SK-MEL-5 (cell line): ENCODE measurements at places on chromosomes 13 and 19.

GRCh38 chr19:2618611-2619010, 83.9 kb downstream of the GNG7 start:
- DNase-seq = no peak

GRCh38 chr13:92827503-92827902, 399.1 kb upstream of the GPC6 start:
- DNase-seq = no peak

DNA sequence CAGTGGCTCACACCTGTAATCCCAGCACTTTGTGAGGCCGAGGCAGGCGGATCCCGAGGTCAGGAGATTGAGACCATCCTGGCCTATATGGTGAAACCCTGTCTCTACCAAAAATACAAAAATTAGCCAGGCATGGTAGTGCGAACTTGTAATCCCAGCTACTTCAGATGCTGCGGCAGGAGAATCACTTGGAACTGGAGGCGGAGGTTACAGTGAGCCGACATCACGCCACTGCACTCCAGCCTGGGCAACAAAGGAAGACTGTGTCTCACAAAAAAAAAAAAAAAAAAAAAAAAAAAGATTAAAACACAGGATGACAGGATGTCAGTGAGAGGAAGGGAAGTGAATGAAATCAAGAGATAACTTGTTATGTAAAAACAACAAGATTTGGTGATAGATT, 1158.5 kb downstream of the PCDH9 start:
- DNase-seq = peak; percentile 75

- DNase-seq = peak; percentile 44
These were observed 854 bp downstream of the RNASEH2B start for GRCh38 chr13:50910485-50910805.

- no peak for DNase-seq
These were observed 5.8 kb downstream of the MTRF1 start for GRCh38 chr13:41257535-41257934.

- DNase-seq = no peak
These were observed 6.9 kb upstream of the ANGPTL8 start for GRCh38 chr19:11232555-11232954.

DNA sequence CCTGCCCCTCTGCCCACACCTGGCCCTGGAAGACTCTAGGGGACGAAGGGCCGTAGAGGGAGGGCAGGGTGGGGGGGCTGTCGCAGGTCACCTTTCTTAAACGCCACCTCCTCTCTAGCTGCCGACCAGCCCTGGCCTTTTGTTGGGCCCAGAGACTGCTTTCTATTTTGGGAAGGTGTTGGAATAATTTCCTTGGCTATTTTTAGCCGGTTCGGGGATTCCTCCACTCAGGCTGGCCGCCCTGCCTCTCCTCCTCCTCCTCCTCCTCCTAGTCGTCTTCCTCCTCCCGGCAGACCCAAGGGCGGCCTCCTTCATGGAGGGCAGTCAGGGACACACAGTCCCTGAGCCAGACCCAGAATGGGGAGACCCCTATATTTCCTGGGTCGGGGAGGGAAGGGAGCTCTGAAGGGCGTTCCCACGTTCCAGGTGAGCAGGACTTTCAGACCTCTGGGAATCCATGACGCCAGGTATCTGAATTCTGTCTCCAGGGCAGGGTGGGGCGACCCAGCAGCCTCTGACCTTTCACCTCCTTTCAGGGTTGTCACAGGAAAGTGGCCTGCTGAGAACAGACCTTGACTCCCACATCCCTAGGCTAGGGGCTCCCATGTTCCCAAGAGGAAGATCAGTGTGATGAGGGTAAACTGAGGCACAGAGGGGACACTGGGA, 19.9 kb downstream of the GADD45B start:
- no peak for DNase-seq

DNA sequence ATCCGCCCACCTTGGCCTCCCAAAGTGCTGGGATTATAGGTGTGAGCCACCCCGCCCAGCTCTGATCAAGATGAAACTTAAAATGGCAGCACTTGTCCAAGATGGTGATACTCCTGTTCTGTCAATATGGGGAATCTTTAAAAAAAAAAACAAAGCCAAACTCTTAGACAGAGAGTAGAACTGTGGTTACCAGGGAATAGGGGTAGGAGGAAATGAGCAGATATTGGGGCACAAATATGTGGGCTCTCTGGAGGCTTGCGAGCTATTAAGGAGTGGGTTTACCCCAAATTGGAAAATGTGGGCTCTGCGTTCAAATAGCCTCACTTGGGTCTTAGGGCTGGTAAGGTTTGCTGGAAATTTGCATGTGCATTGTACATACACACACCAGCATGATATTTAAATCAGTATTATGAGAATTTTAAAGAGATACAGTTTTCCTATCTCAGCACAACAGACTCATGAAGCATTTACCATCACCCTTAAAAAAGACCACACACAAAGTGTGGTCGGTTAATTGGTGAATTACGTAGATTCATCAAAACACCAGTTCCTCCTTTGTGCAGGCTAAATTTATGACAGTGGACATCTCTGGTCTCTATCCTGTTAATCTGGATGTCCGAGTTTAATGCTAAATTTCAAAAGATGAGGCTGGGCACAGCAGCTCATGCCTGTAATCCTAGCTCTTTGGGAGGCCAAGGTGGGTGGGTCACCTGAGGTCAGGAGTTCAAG, 11.3 kb downstream of the CD70 start:
- DNase-seq = no peak

GRCh38 chr13:23518231-23518630, 52.0 kb upstream of the TNFRSF19 start:
- DNase-seq = no peak

DNA sequence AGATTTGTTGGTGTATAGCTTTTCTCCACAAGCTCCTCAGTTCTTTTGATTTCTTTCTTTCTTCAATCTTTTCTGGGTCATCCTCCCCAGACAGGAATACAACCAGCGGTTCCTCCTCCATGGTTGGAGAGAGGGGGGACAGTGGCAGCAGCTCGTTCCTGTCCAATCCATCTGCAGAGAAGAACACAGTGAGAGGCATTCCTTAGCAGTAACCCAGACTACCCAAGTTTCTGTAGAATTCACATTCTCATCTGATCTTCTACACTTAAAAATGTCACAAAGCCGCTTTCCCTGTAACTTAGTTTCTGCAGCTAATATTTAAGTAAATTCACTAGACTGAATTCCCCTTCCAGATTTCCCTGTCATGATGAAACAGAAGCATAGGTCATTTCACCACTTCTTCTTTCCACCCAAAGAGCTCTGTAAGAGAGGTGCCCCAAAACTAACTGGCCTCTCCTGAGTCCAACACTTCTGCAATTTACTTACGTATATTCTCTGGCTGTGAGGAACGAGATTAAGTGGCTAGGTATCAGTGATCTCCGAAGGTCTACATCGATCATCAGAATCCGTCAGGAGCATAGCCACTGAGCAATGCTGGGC, 171.9 kb downstream of the TBC1D4 start:
- DNase-seq = no peak

DNA sequence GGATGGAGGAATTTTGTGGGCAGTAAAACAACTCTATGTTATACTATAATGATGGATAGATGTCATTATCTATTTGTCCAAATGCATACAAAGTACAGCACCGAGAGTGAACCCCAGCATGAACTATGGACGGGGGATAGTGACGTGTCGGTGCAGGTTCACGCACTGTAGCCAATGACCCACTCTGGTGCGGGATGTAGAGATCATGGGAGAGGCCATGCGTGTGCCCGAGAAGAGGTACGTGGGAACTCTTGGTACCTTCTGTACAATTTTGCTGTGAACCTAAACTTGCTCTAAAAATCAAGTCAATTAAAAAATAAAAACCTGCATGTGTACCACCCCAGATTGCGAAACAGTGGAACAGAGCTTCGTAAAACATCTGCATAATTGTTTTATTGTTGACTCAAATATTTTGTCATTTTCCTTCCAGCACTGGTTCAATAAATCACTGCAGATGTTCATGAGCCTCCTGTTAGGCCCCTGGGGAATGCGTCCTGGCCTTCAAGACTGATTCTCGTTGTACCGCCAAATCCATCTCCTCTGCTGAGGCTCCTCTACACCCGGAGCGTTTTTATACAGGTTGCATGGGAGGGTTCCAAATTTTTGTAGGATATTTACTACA, 30.9 kb downstream of the COL4A1 start:
- no peak for DNase-seq

GRCh38 chr19:7533925-7534480, 1.5 kb upstream of the PNPLA6 start:
- DNase-seq = peak; percentile 81

DNA sequence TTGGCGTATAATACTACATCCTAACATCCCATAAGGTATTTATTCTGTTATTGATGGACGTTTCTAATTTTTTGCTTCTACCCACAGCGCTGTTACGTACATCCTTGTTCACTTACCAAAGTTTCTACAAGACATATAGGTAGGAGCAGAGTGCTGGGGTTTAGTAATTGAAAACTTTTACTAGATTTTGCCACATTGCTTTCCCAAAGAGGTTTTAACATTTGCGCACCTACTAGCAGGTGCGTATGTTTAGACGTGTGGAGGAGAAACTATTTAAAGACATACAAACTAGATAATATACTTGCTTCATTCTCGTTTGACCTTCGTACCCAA, 559 bp upstream of the RPL21 start:
- no peak for DNase-seq
